ENCODE measurements at places on chromosomes 4 and X. TPM values are rescaled to one million over a fixed set of nuclear protein-coding genes. Genes with fewer than 3 reads are reported as not detected.

The NPY1R gene
- not detected for total RNA-seq

The MFAP3L gene
- 0.50 TPM for total RNA-seq

The RBM3 gene
- 253 TPM for total RNA-seq

The BMX gene
- total RNA-seq = not detected

The SORBS2 gene
- total RNA-seq = 1.3 TPM

The CD38 gene
- total RNA-seq = under 0.01 TPM
